Stomach (tissue), 19 donors: ENCODE measurements at places on chromosomes 2 and 18.

DNA sequence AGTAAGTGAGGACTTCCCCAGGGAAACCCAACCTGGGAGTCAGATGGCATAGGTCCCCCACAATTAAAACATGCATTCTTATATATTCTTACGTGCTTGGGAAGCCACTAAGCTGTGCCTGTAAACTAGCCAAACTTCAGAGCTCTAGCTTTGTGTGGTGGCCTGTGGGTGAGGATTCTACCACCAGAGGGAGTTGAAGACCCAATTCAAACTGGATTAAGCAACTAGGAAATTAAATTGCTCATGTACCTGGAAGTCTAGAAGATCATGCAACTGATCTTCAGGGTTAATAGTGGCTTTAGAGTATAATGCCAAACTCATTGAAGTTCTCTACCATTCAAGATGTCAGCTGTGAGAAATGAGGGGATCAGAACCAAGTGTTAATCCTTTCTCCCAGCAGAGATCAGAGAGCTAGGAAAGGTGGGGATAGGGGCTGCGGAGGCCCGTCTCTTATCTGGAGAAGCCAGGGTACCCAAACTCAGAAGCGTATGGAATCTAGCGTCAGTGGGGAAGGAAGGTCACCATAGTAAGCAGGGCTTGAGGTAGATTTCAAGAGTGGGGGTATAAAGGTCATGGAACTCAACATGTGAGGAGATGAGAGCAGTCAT, 53.2 kb upstream of the CCDC85A start:
- no peaks in the 10 kb centered on the region for H3K36me3 ChIP-seq
- H3K4me3 ChIP-seq: no peak overlapping the region
- DNase-seq: peak; percentile 51
- no peaks in the 10 kb centered on the region for H3K27me3 ChIP-seq
- no peaks in the 10 kb centered on the region for H3K4me1 ChIP-seq
- H3K27ac ChIP-seq: no peak overlapping the region

DNA sequence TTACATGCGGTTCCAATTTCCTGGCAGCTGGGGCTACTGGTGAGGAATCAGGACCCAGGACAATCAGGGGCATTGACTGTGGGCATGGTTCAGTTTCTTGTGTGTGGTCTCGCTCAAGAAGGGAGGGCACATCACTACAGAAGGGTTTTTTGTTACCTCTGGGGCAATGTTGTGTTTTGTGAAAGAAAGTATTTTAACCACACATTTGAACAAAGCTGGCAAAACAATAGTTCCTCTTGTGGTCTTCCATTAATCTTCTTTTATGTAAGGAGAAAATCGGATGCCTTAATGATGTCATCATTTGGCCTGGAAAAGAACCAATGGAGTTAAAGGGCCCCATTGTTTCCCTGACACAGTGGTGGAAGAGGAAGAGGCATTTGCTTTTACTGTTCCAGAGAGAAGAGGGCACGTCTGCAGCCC, 197.4 kb downstream of the SH3BP4 start:
- H3K27ac ChIP-seq: no peak overlapping the region
- H3K4me3 ChIP-seq: no peak overlapping the region
- no peaks in the 10 kb centered on the region for H3K4me1 ChIP-seq
- H3K36me3 ChIP-seq: no peaks in the 10 kb centered on the region
- no peaks in the 10 kb centered on the region for H3K27me3 ChIP-seq

- no peak for DNase-seq
- H3K4me1 ChIP-seq: no peaks in the 10 kb centered on the region
- no peaks in the 10 kb centered on the region for H3K36me3 ChIP-seq
Observed at GRCh38 chr18:56382541-56382940, 255.9 kb downstream of the TXNL1 start.

DNA sequence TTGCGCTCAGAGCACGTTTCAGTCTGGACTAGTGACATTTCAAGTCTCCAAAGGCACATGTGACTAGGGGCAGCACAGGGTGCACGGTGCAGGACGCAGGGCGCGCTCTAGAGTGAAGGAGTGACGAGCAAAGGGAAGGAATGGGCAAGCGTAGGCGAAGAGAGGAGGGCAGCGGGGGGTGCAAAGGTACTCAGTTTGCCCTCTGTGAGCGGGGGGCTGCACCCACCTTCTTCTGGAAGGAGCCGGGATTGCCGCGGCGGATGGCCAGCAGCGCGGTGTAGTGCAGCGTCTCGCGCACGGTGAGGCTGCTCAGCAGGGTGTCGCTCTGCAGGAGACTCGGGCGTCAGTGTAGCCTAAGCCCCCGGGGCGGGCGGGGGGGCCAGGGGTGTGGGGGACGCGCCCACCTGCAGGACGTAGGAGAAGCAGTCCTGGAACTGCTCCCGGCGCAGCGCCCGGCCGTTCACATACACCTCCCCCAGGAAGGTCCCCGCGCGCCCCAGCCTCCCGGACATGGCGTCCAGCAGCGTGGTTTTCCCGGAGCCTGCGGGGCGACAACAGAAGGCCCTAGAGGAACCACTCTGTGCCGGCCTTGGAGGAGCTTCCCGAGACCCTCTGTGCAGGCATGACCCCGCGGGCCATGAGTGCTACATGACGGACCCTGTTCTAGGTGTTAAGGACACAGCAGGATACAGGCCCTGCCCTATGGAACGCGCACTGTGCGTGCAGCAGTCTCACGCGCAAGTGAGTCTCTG, 6.9 kb downstream of the ABCG5 start:
- DNase-seq: no peak
- H3K27ac ChIP-seq: no peak overlapping the region
- no peaks in the 10 kb centered on the region for H3K4me1 ChIP-seq
- peaks cover 21% of the 10 kb centered on the region for H3K27me3 ChIP-seq
- H3K36me3 ChIP-seq: no peaks in the 10 kb centered on the region

DNA sequence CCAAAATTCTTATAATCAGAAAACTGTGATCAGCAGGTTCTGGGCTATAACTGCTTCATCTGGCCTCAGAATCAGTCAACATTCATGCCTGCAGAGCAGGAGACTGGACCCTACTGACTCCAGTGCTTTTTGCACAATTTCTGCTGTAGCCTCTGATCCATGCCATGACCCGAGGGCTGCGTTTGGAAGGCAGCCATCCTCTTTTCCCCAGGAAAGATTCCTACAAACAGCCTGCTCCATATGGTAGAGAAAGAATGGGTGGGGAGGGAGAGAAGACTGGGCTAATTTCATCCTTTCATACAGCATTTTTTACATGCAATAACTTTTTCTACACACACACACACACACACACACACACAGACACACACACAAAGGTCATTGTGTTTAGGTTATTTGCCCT, 133.0 kb upstream of the MMADHC start:
- H3K36me3 ChIP-seq: no peaks in the 10 kb centered on the region
- DNase-seq: no peak
- no peaks in the 10 kb centered on the region for H3K27me3 ChIP-seq
- no peak overlapping the region for H3K4me3 ChIP-seq
- H3K4me1 ChIP-seq: no peaks in the 10 kb centered on the region

GRCh38 chr2:101287303-101287702, 21.2 kb downstream of the RNF149 start:
- H3K4me1 ChIP-seq: no peaks in the 10 kb centered on the region
- H3K27ac ChIP-seq: no peak overlapping the region
- H3K4me3 ChIP-seq: no peak overlapping the region
- no peak for DNase-seq
- no peaks in the 10 kb centered on the region for H3K27me3 ChIP-seq
